Daoy (cell line): ENCODE measurements at places on chromosomes 7 and 10. TPM values are rescaled to one million over a fixed set of nuclear protein-coding genes. Genes with fewer than 3 reads are reported as not detected.

DNA sequence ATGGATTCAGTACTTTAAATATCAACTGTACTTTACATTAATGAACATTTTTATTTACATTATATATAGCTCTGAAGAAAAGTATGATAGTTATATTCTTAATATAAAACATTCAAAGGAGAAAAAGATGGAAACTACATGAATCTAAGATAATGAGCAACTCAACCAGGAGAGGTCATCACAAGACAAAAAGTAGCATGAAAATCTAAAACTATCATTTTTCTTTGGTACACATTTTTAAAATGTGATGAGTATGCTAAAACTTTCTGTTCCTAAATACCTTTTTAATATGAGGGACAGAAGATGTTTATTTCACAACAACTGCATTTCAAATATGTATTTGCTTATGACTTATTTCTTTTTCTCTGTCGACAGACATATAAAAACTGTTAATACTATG lies 2.4 kb downstream of the CNTNAP2 start:
- no peak for DNase-seq

DNA sequence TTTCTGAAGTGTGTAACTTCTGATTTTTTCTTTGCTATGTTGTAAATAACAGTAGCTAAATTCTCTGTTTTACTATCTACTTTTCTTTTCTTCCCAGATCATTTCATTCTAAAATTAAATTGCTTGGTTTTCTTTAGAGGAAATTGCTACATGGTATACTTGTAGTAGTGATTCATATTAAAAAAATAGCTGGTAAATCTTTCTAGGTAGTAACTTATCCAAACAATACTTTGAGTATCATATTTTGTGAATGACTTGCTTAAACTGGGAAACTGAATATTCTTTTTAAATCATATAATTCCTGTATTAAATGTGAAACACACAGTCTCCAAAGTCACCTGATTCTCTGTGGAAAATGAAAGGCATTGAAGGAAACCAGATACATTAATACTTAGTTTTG lies 85.5 kb downstream of the ZNRF2 start:
- no peak for DNase-seq

Gene DRGX
- total RNA-seq = not detected in 2 replicates

Gene IL2RA
- not detected in 2 replicates for total RNA-seq

DNA sequence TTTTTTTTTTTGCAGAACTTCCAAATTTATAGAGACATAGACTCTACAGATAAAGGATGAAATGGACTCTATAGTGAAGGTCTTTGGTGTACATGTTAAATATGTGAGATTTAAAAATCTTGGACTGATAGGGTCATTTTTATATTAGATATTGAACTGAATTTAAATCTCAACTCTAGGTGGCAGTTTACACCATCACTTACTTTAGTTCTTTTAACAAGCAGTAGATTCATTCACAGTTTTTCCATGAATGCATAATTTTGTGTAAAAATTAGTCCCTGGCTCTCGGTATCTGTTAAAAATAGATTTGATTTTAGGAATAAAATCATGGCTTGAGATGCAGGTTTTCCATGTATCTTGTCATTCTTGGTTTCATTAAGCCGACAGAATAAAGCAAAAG lies 31.1 kb upstream of the SNX13 start:
- no peak for DNase-seq

Gene CAMK2B
- 0.06 TPM in 1 of 2 replicates, not detected in the other for total RNA-seq

DNA sequence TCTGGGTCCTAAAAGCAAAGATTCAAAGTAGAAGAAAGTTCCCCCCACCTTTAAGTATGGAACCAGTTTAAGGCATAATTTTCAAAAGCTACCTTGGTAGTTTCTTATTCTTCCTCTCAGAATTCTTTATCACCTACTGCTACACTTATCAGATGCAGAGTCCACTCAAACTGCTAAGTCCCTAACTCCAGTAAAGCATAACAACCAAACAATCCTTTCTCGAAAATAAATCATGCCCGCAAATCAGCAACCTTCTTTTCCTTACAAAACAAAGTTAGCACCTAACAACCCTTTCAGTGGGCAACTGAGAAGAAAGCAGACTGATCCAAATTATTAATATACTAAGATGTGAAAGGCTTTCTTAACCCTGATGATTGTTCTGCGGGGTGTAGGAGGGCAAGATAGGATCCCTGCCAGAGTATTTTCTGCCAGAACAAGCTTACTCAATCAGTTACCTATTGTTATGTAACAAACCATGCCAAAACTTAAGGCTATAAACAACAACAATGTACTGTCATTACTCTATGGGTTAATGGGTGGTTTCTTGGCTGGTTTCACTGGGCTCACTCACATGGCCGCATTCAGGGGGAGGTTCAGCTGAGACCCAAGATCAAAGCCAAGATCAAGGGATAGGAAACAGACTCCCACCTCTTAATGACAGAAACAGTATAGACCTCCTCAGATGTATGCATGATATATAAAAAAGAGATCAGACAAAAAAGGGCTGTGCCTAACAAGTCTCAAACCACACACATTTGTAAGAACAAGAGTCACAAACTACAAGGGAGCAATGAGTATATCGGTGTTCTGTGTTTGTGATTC lies 42.0 kb downstream of the CCDC6 start:
- no peak for DNase-seq

GRCh38 chr7:25968205-25968993 lies 183.6 kb upstream of the NFE2L3 start:
- peak; percentile 32 for DNase-seq

DNA sequence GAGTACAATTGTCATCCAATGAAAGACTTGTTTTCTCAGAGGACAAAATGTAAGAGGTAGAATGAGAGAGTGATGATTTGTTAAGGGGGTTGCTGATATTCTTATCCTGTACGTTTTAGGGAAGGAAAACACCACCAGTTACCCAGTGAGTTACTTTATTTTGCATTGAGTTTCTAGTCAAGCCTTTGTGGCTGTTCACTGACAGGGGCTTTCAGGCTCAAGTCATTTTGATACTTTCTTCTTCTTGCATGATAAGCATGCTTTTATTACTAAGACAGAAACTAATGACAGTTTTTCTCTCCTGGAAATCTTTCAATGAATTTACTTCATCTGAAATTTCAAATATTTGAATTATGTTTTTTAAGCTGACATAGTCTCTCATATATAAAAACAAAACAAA lies 710.2 kb upstream of the POM121L12 start:
- DNase-seq = no peak

DNA sequence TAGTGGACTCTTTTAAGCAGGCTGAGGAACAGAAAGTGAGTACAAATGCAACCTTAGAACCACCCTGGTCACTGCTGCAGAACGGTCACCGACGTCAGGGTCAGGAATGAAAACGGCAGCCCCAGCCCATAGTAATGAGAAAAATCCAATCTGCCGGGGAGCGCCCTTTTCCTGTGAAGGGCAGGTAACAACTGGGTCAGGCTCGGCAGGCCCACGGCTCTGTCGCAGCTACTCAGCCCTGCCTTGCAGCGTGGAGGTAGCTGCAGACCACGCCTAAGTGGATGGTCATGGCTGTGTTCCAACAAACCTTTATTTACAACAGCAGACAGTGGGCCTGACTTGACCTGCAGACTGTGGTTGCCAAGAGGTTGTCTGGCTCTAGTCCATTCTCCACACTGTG lies 563.2 kb downstream of the DNAJB6 start:
- no peak for DNase-seq

Gene LRMDA
- 1.6 TPM in 1 of 2 replicates, not detected in the other for total RNA-seq

GRCh38 chr7:148276314-148277041 lies 314.1 kb upstream of the C7orf33 start:
- no peak for DNase-seq

DNA sequence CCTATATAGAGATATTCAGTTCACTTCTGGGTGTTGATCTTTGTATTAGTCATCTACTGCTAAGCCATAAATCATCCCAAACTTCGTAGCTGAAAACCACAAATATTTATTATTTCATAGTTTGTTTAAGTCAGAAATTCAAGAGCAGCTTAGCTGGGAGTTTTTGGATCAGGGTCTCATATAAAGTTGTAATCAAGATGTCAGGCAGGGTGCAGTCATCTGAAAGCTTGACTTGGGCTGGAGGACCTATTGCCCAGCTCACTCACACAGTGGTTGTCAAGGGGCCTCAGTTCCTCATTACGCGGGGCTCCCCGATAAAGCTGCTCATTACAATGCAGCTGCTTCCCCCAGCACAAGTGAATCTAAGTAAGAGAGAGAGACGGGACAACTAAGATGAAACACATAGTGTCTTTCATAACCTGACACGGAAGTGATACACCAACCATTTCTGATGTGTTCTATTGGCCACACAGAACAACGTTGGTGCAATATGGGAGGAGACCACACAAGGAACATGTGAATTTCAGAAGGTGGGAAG lies 15.7 kb downstream of the PPP1R3C start:
- DNase-seq = peak; percentile 18

- DNase-seq = no peak
Observed at GRCh38 chr10:23081221-23081750, 14.1 kb upstream of the MSRB2 start.

DNA sequence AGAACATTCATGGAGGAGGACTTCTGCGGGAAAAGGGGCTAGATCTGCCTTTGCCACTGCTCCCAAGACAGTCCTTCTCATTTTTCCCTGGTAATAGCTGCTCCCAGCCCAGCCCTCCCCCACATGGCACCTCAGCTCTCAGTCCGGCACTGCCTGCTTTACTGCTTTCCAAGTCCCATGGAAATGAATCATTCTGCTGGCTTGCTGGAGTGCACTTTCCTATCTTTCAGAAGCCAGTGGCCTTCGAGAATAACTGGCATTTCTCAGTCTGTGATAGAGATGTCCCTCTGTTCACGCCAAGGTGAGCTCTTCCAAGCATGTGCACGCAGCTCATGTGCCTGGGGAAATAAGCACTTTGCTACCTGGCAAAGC lies 61.4 kb downstream of the SYPL1 start:
- peak; percentile 45 for DNase-seq

Gene PPP1R9A
- 2.6 and 8.6 TPM in 2 replicates for total RNA-seq

GRCh38 chr10:124696446-124697392 lies 47.5 kb downstream of the FAM53B start:
- DNase-seq = no peak

Gene TDRD1
- total RNA-seq = 0.06 TPM in 1 of 2 replicates, not detected in the other

Gene CCDC3
- 1.1 and 1.3 TPM in 2 replicates for total RNA-seq
